ENCODE measurements at places on chromosomes 16 and 17.
A peak's percentile ranks its signal among the peaks of the same experiment; 100 is the strongest.

GRCh38 chr16:48317614-48318315 is 67.4 kb downstream of the SIAH1 start:
- no peak for DNase-seq

GRCh38 chr16:88764913-88765349 is 20.1 kb downstream of the PIEZO1 start:
- no peak for DNase-seq

DNA sequence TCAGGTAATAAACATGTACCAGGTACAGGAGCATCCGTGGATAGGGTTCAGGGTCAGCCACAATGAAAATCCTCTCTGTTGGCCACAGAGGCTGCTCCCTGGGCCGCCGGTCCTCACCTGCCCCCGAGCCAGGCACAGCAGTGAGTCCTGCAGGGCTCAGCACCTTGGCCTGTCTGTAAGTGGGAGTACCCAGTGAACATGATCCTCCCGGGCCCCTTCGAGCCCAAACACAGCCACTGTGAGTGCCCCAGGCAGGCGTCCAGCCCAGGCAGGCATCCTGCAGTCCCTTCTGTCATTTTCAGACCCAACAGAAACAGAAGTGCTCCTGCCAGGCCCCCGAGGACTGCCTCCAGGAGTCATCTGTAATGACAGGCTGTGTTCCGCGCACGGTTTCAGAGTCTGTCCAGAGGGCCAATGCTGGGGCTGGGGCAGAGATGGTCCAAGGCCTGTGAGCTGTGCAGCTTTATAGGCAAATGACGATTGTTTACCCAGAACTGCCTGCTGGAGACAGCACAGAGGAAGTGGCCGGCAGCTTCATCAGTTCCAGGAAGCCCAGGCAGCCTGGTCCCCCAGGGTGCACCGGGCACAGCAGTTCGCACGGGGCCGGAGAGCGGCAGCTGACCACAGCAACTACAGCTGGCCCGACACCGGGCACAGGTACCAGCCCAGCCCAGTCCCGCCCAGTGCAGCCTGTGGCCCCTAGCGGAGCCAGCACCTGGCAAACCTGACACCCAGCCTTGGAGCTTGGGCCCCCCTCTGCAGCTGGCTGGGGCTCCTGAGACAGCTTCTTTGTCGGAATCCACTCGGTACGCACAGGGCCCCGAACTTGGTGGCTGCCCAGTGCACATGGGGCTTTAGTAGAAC is 13.2 kb downstream of the SLC7A5 start:
- DNase-seq, result no peak

GRCh38 chr17:78226759-78227454 is 4.5 kb upstream of the TMEM235 start:
- peak; percentile 61 for DNase-seq

GRCh38 chr16:27209591-27209990 is 6.3 kb downstream of the KDM8 start:
- DNase-seq, result no peak

- peak; percentile 53 for DNase-seq
These were observed 22.3 kb upstream of the MPRIP start for GRCh38 chr17:17019891-17020456.

- DNase-seq, result peak; percentile 63
These were observed 194.0 kb upstream of the CIBAR2 start for GRCh38 chr16:85306071-85306792.

DNA sequence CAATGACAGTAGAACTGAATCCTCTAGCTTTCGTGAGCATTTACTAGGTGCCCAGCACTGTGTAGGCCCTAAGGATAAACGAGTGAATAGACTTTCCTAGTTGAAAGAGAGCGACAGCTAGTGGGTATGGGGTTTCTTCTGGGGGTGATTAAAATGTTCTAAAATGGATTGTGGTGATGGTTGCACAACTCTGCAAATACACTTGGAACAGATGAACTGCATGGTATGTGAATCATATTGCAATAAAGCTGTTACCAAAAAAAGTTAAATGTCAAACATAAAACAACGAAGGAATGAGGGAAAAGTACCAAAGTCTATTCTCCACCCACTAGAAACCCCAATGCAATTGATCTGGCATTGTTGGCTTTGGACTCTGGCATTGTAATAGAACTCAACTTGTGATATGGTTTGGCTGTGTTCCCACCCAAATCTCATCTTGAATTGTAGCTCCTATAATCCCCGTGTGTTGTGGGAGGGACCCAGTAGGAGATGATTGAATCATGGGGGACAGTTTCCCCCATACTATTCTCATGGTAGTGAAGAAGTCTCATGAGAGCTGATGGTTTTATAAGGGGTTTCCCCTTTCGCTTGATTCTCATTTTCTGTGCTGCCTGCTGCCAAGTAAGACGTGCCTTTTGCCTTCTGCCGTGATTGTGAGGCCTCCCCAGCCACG is 70.5 kb downstream of the MARF1 start:
- DNase-seq, result no peak

DNA sequence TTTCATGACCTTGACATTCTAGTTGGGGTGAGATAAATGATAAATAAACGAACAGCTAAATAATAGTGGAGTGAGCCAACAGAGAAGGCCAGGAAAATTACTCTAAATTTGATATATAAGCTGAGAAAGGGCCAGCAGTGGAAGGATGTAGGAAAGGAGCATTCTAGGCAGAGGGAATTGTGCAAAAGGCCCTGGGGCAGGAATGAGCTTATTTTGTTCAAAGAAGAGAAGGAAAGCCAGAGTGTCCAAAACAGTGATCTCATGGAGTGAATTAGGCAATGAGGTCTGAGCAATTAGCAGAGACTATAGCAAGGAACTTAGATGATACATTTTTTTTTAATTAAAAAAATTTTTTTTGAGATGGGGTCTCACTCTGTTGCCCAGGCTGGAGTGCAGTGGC is 43.3 kb upstream of the CLEC19A start:
- DNase-seq, result no peak

- DNase-seq, result no peak
These were observed 215.4 kb downstream of the SEC14L1 start for GRCh38 chr17:77356109-77356689.

- no peak for DNase-seq
These were observed at the start of gene TEKT5 for GRCh38 chr16:10694830-10695229. Gene TEKT5 (minus strand): TSS chr16:10694930. CDS start chr16:10694873, 57 bp downstream.

- DNase-seq, result no peak
These were observed 282.9 kb downstream of the RBFOX1 start for GRCh38 chr16:7615565-7615964.

DNA sequence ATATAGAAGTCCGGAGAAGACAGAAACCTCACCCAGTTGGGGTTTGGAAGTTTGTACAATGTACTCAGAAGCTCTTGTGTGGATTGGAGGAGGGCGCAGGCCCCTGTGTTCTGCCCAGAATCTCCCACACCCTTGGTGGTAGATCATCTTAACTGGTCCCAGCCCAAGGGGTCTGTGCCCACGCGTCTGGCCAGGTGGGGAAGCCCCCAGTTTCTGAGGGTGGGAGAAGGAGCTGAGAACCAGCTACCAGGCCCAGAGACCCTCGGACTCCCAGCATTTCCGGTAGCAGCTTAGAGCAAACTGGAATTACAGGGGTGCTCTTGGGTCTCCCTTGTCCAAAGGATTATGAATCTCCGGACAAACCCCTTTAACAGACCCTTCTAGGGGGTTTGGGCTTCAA is 2.3 kb upstream of the PPP1R9B start:
- DNase-seq, result no peak

- no peak for DNase-seq
These were observed 35.3 kb upstream of the HELZ start for GRCh38 chr17:67280279-67280678.

GRCh38 chr17:28189667-28190066 is 129.3 kb upstream of the TMEM97 start:
- DNase-seq, result no peak

- DNase-seq, result no peak
These were observed 301.4 kb downstream of the MAF start for GRCh38 chr16:79298894-79299799.

- DNase-seq, result no peak
These were observed 6.3 kb downstream of the TBC1D16 start for GRCh38 chr17:80029258-80029974.

DNA sequence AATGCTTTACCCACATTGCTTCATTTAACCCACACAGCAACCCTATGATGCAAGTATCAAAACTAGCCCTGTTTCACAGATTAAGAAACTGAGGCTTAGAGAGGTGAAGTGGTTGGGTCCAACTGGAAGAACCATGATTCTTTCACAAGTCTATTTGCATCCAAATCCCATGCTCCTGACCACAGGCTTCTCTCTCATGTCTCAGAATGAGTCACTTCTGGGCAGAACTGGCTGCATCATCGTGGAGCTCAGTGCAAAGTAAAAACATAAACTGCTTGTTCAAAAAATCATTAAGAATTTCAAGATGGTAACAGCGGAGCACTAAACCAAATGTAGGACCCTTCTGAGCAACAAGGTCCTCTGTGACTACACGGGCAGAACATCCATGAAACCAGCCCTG is 20.2 kb upstream of the CES1 start:
- DNase-seq, result no peak

GRCh38 chr16:77331802-77332586 is 102.8 kb downstream of the ADAMTS18 start:
- DNase-seq, result no peak

DNA sequence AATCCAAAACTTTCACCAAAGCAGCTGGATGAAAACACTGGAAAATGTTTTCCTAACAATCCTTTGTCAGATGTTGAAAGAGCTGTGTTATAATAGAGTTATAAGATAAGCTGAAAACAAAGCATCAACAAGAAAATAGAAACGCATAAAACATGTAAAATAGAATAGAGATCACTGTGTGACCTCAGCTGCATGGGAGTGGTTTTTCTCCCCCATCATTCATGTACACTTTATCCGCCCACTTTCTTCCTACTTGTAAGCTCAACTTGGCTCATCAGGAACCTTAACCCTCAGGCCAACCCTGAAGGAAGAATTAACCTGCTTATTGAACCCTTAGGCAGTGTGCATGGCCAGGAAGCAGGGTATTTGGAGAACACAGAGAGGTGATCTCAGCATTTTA is 238.5 kb upstream of the PMFBP1 start:
- DNase-seq, result no peak

DNA sequence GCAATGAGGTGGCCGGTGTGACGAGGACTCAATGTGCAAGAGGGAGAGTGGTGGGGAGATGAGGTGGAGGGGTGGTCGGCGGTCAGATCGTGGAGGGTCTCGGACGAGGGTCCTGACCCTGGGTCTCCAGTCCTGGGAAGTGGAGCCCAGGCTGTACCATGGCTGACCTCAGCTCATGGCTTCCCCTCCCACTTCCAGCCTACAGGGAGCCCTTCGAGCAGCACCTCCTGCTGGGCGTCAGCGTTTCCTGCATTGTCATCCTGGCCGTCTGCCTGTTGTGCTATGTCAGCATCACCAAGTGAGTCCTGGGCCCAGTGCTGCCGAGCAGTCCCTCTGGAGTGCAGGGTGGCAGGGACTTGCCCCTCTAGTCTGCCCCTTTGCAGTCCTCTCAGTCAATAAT is 41.8 kb downstream of the IL4R start:
- no peak for DNase-seq

DNA sequence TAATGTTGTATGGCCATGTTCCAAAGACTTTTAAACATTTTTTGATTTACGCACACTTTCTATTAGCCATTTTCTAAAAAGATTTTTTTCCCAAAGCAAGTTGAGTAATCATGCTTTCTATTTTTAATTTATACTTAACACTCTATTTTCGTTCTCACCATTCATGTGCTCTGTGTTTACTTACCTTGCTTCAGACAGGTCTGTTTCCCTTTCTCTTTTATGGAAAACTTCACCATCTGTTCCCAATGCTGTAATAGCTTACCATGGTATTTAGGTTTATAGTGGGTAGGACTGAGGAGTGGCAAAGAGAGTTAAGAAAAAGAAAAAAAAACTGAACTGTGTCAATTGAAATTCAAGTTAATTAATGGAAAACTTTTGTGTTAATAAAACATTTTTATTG is 37.5 kb upstream of the KCNJ16 start:
- DNase-seq, result no peak

GRCh38 chr17:10198509-10199249 is at the start of gene GAS7:
Gene GAS7 (minus strand): TSS chr17:10198606.
- DNase-seq, result no peak

All from NCI-H510A (cell line).